C1 segment of cervical spinal cord (tissue), 14 donors: ENCODE measurements at places on chromosomes 6 and 20.

- no peak for DNase-seq
Observed at GRCh38 chr6:148287623-148288333, 54.9 kb upstream of the SASH1 start.

GRCh38 chr6:6793388-6794250 lies 205.1 kb downstream of the LY86 start:
- DNase-seq: no peak

GRCh38 chr6:1368940-1369339 lies 20.4 kb upstream of the FOXF2 start:
- DNase-seq: no peak

DNA sequence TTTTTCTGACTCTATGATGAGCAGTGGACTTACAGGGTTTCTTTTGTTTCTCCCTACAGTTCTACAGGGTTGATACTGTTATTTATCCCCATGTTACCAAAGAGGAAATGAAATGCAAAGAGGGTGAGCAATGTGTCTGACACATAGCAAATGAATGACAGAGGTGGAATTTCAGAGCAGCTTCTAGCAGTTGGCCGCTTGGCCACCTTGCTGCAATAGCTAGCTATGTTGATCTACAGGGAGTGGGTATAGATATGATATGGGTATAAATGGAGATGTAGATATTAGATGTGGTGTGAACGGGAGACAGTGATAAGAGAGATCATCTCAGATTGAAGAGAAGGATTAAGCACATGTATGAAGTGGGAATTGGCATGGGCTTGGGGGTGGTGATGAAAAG lies 10.9 kb upstream of the SLC22A3 start:
- no peak for DNase-seq

DNA sequence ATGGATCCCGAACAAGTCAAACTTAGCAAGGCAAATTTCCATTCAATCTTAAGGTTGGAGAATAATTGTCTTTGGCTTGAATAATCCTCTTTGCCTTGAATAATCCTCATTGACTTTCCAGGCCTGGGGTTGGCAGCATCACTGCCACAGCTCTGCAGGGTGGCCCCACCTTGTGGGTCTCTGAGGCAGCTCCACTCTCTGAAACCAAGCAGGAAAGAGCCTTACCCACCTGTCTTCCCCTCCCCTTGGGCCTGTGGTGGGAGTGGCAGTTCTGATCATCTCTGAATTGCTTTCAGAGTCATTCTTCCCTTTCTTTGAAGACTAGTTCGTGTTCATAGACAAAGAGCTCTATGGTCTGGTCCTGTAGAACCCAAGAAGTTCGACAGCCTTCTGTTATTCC lies 47.5 kb downstream of the KCNQ5 start:
- no peak for DNase-seq
